ENCODE measurements at places on chromosomes 4 and X.

GRCh38 chr4:139568206-139568955 lies 12.4 kb upstream of the SETD7 start:
- DNase-seq: no peak

- DNase-seq: no peak
Measured at GRCh38 chr4:171629182-171629581, 184.0 kb upstream of the GALNTL6 start.

DNA sequence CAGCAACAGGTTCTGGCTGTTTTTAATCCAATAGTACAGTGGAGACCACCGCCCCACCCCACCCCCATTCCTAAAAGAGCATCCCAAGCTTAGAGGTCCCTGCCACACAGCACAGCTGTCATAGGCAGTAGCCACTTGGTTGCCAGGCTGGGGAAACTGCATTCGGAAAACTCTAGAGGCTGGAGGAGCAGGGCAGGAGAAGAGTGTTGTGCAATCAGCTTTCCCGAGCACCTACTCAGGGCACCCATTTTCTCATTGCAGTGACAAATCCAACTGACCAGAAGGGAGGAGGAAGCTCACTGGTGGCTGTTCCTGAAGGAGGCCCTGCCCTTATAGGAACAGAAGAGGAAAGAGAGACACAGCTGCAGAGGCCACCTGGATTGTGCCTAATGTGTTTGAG lies 1.1 kb downstream of the CXCL1 start:
- DNase-seq: no peak

DNA sequence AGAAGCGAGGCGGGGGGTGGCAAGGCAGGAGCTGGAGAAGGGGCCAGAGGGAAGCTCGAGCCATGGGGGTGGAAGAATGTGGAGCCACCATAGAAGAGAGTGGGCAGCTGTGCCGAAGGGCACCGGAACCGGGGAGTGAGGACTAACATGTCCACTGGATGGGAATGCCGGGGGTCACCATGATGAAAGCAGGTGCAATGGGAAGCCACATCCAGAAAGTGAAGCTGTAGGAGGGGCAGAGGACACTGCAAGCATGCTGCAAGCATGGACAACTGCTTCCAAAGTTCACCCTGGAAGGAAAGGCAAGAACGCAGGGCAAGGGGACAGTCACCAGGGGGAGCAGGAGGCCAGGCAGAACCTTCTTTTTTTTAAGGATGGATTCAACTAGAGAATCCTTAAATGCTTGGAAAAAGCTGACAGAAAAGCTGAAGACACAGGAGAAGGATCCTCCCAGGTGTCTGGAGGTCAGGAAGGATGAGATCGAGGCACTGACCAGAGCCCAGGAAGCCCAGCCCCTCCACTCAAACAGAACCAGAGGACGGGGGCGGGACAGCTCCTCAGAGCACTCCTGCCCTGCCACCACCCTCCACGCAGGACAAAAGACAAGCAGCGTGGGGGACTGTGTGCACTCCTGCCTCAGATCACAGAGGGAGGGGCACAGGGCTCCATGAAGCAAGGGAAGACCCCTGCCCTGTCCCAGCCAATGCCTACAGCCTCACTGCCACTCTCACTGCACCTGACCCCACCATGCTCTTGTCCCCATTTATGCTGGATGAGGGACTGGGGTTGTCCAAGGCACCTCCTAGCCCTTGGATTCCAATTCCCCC lies 169.2 kb downstream of the AFAP1 start:
- no peak for DNase-seq

- DNase-seq: no peak
Measured at GRCh38 chr4:153161226-153161963, 42.8 kb upstream of the TRIM2 start.

DNA sequence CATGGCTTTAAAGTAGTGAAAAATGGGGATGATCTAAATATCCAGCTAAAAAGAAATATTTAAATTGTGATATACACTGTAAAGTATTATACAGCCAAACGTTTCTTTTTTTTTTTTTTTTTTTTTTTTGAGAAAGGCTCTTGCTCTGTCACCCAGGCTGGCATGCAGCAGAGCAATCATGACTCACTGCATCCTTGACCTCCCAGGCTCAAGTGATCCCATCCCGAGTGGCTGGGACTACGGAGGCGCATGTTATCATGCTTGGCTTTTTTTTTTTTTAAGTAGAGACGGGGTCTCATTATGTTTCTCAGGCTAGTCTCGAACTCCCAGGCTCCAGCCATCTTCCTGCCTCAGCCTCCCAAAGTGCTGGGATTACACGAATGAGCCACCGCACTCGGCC lies 17.1 kb downstream of the SMIM14 start:
- no peak for DNase-seq

DNA sequence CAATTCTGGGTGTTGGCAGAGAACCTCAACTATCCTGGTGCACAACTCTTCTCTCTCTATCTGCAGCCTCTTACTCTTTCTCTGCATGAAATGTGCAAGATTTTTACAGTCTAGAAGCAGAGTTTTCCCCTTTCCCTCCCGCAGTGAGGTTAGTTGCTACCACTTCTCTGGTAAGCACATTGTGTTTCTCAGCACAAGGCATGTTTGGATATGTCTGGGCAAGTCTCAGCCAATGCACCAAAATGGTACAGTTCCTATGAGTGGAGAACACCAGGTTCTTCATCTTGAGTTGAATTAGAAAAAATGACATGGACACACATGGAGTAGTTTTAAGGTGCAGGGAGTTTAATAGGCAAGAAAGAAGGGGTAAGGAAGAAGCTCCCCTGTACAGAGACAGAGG lies 187.0 kb downstream of the CCNG2 start:
- no peak for DNase-seq

- DNase-seq: no peak
Measured at GRCh38 chr4:150491132-150492049, 90.6 kb upstream of the MAB21L2 start.

GRCh38 chr4:10438924-10439323 lies 18.3 kb downstream of the ZNF518B start:
- DNase-seq: no peak

GRCh38 chr4:73780243-73780642 lies 39.9 kb downstream of the CXCL8 start:
- DNase-seq: no peak

- DNase-seq: peak; percentile 33
Measured at GRCh38 chr4:2412534-2412884, 5.9 kb downstream of the ZFYVE28 start.

DNA sequence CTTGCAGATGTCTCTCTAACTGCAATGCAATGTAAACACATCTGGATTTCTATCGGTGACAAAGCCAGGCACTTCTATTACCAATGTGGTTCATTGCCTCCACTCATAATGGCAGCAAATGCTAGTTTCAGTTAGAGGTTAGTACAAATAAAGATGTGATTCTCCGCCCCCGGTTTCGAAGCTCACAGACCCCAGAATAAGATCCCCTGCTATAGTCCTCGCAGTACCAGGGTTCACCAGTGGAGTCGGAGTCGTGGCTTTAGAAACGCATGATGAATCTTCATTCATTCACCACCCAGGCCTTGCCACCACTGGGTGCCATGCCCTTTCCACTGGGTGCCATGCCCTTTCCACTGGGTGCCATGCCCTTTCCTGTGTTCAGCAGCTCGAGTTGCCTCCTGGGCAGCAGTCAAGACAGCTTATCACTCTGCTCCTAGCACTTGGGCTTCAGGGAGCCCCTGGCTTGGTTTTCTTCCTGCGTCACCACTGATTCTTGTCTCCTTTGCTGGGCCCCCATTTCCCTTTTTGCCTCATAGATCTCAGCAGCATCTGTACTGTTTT lies 3.5 kb upstream of the NAA10 start:
- no peak for DNase-seq

DNA sequence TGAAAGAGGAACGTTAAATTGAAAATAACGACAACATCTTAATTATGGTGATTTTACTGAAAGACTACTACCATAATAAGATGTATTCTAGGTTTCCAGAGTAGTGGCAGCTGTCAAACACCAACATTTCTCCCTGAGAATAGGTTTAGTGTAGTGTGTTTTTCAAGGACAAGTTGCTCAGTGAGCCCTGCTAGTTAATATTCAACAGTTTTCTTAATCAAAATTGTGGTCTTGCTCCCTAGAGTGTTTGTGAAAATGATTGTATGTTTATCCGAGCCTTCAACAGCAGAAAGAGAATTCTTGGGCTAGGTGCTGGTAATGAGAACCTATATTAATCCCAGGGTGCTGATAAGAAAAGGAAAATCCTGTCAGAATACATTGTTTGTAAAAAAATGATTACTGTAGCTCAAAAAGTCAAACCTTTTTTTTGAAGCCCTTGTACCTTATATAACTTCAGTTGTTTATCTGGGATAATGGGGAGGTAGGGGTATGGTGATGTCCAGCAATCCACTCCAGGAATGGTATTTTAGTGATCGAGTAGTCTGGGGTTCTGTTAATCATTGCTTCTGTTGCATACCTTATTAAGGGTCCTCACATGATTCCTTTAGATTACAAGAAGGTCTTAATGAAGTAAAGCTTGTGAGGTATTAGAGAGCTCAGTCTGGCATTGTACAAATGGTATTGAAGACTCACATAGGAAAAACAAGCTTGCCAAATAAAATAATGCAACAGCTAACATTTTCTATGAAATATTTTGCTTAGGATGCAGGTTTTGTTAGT lies 110.7 kb downstream of the CCSER1 start:
- no peak for DNase-seq

GRCh38 chrX:65718538-65718937 lies 51.1 kb downstream of the MSN start:
- no peak for DNase-seq

DNA sequence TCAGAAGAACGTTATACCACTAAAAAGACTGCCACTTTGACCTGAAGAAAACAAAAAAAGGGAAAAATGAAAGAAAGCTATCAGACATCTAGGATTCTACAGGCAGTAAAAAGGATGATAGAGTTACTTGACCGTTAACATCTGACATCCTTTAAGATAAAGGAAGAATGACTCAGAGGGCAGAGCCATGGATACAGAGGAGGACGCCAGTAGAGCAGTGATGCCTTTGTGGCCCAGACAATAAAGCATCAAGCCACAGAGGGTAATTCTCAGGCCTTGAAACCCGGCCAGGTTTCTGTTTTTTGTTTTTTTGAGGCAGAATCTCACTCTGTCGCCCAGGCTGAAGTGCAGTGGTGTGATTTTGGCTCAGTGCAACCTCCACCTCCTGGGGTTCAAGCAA lies 9.5 kb upstream of the BEX1 start:
- DNase-seq: no peak

DNA sequence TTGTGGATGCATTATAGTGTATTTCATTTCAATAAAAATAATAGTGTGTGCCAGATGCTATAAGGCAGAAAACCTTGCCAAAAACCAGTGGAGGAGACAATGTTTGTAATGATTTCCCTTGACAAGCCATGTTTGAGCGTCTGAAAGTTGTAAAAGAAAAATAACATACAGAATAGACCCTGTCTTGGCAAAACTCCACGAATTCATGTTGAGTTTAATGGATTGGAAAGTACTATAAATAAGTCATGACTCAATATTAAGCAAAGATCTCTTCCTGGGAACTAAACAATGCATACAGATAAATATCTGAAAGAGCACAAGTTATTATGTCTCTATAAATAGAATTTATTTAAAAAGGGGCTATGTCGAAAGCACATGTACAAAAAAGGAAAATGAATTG lies 543.5 kb downstream of the GABRG1 start:
- DNase-seq: no peak

- no peak for DNase-seq
Measured at GRCh38 chr4:188008377-188008776, 12.8 kb downstream of the ZFP42 start.

- no peak for DNase-seq
Measured at GRCh38 chr4:6986072-6986780, 56.9 kb upstream of the TADA2B start.

GRCh38 chr4:159252491-159252890 lies 149.6 kb downstream of the RAPGEF2 start:
- DNase-seq: no peak

GRCh38 chrX:153947009-153947769 lies 2.7 kb upstream of the RENBP start:
- peak; percentile 57 for DNase-seq

GRCh38 chr4:6887591-6888371 lies 21.8 kb upstream of the TBC1D14 start:
- DNase-seq: no peak

DNA sequence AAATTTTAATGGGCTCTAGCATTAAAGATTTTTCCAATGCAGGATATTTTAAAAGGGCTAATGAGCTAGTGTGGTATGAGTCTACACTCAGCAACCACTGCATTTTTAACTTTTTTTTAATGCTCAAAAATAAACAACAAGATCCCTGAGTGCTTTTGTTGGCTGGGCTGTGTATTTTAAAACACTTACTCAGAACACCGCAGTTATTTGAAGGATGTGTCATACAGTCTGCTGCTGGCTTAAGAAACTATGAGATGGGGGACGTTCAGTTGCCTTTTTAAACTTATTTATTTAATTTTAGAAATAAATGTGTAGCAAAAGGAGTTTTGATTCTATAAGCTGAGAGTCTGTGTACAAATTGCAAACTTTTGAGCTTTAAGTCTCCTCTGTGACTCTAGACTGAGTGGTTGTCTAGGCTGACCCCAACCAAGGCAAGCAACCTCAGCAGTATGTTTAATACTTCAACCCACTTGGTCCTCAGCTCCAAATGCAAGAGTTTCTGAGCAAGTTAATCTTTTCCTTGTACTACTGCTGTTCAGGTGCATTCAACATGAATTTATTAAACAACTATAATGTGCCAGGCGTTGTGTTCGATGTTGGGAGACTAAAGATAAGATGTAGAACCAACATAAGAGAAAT lies 278.6 kb upstream of the DIPK2B start:
- DNase-seq: no peak

GRCh38 chrX:82412858-82413257 lies 1095.2 kb upstream of the POU3F4 start:
- DNase-seq: no peak

DNA sequence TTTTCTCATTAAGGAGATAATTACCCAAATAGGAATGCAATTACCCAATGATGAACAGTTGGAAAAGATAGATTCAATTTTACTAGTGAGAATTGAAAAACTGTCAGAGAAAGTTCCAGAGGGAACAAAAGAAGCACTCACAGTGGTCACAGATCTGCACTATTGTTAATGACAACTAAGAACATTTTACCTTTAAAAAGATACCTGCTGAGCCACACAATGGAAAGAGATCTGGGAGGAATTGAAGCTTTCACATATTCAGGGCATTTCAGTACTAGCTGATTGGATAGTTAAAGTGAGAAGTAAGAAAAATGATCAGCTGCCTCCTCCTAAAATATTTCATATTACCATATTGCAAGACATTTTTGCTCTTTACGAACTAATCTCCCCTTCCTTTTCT lies 1822.2 kb downstream of the STIM2 start:
- no peak for DNase-seq

GRCh38 chr4:155742310-155743015 lies 16.4 kb upstream of the GUCY1B1 start:
- DNase-seq: no peak

DNA sequence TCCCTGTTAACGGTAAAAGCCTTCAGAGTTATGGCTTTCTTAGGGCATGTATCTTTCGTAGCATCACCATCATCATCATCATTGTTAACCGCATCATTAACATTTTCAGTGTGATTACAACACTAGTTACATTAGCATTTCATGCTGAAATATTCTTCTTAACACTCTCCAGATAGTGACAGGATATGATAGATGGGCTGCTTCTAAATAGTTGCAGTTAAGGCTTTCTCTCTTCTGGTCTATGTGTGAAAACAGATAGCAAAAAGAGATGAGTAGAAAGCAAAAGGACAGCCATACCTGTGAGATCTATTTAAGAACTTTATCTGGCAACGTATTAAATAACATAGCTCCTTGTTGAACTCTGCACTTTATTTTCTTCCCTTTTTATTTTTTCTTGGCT lies 1069.8 kb downstream of the ADGRL3 start:
- no peak for DNase-seq

- no peak for DNase-seq
Measured at GRCh38 chrX:6666624-6667023, 131.7 kb upstream of the VCX3A start.

GRCh38 chr4:91288702-91289311 lies 1015.0 kb upstream of the GRID2 start:
- DNase-seq: no peak

Data from stimulated activated CD8-positive, alpha-beta memory T cell treated with anti-CD3 and anti-CD28 coated beads, Interleukin-7, amount 100 ng/mL, for 1 hour (primary cell).